ENCODE measurements at places on chromosomes 1 and 21.

- DNase-seq, result no peak
These were observed 98.5 kb upstream of the IGSF21 start for GRCh38 chr1:18009055-18009454.

DNA sequence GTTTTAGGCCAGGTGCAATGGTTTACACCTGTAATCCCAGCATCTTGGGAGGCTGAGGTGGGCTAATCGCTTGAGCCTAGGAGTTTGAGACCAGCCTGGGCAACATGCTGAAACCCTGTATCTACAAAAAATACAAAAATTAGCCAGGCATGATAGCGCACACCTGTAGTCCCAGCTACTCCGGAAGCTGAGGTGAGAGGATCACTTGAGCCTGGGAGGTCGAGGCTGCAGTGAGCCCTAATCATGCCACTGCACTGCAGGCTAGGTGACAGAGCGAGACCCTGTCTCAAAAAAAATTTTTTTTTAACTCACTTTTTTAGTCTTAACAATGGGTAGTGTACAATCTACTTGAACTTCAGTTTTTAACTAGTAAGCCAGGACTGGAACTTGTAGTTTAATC lies 137.5 kb downstream of the HS2ST1 start:
- DNase-seq, result no peak

DNA sequence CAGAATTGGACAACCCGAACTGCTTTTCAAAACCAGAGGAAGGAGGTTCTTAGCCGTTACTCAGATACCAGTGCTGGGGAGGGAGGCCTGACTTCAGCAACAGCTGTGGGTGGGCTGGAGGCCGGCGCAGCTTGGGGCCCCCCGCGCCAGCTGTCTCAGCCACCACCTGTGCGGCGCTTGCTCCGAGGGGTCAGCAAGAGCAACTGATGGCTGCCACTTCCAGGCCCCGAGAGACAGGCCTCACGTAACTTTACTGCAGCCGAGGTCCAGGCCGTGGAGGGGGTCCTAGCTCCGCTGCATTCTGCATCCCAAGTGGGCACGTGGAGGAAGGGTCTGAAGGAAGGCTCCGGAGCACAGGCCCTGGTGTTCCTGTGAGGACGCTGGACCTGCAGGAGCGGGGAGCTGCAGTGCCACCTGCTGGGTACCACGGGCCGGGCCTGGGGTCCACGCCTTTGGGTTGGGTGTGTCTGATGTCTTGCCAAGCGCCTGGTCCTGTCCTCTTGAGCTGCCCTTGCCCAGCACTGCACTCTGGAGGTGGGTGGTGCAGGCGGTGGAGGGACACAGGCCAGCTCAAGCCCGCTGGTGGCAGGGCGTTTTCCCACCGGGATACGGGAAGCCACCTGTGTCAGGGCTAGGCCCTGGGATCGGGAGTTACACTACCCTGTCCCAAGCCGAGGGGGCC lies 9.8 kb downstream of the THAP3 start:
- no peak for DNase-seq

- no peak for DNase-seq
These were observed 86.8 kb downstream of the TGFBR3 start for GRCh38 chr1:91799159-91799558.

GRCh38 chr1:78902641-78903040 lies 103.9 kb downstream of the ADGRL4 start:
- no peak for DNase-seq

GRCh38 chr1:98090351-98090750 lies 169.5 kb upstream of the DPYD start:
- no peak for DNase-seq

- peak; percentile 1 for DNase-seq
These were observed 344.5 kb downstream of the PDE4B start for GRCh38 chr1:66137235-66137634.

DNA sequence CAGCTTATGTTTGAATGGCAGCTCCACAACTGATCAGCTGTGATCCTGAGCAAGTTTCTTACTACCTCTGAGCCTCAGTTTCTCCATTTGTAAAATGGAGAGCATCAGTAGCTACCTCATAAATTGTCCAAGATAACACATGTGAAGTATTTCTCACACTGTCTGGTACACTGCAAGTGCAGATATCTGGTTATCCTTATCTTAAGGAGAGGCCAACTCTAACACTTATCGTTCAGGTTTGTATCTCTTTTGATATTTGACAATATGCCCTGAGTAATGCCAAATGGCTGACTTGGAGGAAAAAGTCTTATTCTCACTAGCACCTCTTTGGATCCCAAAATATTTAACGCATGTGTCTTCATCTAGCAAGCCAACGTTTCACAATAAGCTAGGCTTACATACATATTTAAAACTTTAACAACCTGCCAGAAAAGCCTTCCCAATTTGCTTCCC lies 2.7 kb downstream of the CSRP1 start:
- DNase-seq, result no peak

- DNase-seq, result no peak
These were observed 137.4 kb downstream of the KAZN start for GRCh38 chr1:14735841-14736240.

DNA sequence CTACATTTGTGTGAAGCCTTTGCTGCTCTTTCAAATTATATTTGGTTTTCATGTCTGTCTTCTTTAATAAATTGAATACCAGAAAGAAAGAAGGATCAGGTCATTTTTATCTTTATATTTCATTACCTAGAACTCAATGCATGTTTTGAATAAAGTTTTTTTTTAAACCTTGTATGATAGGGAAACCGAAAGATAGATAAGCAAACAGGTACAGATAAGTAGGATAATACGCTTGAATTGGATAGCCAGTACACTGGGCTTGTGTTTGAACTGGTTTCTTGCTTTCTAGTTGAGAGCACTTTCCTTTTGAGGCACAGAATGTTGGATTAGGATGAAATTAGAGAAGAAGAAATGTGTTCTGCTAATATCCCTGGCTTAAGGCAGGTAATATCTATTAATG lies 46.9 kb downstream of the PKN2 start:
- DNase-seq, result no peak

GRCh38 chr1:170768929-170769328 lies 105.0 kb downstream of the PRRX1 start:
- DNase-seq, result no peak

DNA sequence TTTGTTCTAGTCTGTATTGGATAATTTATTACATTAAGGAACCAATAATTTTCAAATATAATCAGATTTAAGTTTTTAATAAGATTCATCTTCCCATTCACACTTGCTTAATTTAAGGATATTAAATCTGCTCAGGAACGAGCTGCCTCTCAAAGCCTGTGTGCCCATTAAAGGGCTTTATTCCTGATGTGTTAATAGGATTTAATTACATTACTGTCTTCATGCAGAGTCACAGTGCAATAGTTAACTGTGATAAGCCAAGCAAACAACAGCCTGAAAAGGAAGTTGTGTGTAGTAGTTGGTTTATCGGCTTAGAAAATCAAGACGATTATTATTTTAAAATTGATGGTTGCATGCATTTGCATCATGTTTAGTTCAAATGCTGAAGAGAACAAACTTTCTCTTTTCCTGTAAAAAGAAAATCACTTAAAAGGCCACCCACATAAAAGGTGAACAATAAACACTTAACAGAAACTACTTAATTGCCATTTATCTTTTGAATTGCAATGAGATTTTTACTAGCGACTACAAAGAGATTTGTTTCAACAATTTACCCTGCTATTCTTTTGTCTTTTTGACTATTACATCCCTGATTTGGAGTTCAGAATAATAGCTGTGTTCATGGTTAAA lies 174.6 kb downstream of the RWDD3 start:
- no peak for DNase-seq

All from non-pigmented ciliary epithelial cell (primary cell).